ENCODE measurements at places on chromosomes 13 and 19. TPM values are rescaled to one million over a fixed set of nuclear protein-coding genes. Genes with fewer than 3 reads are reported as not detected.
A peak's percentile ranks its signal among the peaks of the same experiment; 100 is the strongest.

DNA sequence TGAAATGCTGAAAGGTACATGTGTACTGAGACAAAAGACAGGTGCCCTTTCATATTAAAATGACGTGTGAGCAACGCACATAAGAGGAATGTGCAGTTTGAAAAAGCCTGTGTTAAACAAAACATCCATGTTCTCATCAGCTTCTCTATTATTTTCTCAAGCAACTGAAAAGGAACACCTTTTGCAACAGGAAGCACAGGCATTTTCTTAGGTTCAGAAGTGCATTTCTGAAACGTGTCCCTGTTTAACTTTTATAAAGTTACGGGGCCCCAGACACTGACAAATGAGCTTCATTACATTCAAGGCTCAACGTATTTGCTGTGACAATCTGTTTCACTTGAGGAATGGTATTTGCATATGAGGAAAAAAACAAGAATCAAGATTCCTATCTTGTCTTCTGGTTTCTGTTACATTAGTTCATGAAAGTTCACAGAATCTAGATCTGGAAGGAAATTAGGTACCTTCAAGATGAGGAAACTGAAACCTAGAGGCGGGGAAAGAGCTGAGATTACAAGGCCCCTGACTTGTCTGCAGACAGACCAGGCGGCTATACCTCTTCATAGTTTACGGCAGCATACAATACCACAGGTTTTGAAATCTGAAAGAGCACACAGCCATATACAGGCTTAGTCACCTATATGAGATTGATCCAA, 431.7 kb downstream of the KLF12 start:
- DNase-seq = peak; percentile 41

DNA sequence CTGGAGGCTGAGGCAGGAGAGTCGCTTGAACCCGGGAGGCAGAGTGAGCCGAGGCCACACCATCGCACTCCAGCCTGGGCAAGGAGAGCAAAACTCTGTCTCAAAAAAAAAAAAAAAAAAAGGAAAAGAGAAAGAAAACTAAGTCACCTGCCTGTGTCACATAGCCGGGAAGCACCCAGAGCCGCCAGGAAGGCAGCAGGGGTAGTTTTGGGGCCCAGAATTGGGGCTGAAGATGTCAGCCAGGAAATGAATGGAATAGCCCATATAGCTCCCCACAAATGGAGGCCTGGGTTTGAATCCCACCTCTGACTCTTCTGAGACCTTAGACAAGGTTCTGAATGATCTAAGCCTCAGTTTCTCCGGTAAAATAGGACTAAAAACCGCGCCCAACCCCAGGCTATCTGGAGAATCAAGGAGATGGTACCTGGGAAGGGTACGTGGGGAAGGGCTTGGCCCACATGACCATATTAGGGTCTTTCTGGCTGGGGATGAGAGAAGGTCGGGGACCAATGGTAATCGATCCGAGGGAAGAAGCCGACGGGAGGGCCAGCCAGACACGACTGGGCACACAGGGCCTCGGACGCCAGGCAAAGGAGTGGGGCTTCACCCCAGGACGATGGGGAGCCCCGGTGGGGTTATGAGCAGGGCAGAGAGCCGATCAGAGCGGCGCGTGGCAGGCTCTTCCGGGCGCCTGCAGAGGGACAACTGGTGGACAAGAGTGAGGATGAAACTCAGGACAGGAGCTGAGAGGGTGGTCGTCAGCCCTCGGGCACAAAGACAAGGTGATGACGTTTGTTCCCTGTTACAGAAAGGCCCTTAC, 14.4 kb downstream of the CCDC124 start:
- DNase-seq = no peak

DLL3 gene
- total RNA-seq = 1.6 TPM

DNA sequence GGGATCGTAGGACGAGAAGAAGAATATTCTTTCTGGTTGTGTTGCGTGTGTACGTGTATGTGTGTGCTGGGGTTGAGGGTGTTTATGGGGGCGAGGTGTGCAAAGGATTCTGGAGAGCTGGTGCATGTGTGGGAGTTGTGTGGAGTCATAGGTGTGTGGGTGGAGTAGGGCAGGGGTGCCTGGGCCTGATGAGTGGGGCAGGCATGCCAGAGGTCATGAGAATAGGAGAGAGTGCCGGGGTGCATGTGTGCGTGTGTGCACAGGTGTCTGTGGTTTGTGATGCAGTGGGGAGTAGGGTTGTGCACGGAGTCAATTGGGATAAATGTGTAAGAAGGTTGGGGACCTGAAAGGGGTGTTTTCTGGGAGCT, 649 bp downstream of the TMEM91 start:
- DNase-seq = no peak

TUBB4A gene
- total RNA-seq = 7.9 TPM

GRCh38 chr13:67273001-67273400, 42.9 kb upstream of the PCDH9 start:
- no peak for DNase-seq

APOE gene
- 0.94 TPM for total RNA-seq

DNA sequence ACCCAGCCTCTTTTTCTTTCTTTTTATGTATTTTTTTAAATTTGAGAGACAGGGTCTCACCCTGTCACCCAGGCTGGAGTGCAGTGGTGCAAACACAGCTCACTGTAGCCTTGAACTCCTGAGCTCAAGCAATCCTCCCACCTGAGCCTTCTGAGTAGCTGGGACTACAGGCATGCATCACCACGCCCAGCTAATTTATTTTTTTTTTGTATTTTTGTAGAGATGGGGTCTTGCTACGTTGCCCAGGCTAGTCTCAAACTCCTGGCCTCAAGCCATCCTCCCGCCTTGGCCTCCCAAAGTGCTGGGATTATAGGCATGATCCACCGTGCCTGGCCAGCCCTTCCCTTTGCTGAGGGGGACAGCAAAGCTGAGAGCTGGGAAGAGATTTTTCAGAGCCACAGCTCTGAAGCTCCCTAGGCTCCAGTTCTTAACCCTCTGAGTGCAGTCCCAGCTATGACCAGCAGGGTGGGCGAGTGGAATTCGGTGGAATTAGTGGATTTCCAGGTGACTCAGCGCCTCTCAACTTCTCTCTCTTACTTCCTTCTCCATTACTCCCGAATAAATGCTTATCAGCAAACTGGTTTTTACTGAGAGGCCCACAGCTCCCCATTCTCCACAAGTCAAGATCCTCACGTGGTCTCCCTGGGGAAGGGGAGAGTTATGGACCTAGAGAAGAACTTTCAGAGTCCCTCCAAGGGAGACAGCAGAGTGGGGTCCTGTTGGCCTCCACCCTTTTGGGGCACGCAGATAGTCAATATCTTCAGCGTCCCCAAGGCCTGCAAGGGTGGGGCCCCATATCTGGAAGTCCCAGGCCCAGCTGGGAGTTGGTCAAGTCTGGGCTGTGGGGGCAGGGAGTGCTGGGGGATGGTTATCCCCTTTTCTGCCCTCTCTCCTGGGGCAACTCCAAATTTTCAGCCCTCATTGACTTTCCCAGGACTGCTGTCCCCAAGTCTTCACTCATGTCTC, 1.2 kb downstream of the BLVRB start:
- peak; percentile 53 for DNase-seq

GRCh38 chr13:50227361-50227760, 212.1 kb downstream of the KCNRG start:
- DNase-seq = no peak

VSTM2B gene
- not detected for total RNA-seq

ZNF433 gene
- total RNA-seq = 0.55 TPM

DNA sequence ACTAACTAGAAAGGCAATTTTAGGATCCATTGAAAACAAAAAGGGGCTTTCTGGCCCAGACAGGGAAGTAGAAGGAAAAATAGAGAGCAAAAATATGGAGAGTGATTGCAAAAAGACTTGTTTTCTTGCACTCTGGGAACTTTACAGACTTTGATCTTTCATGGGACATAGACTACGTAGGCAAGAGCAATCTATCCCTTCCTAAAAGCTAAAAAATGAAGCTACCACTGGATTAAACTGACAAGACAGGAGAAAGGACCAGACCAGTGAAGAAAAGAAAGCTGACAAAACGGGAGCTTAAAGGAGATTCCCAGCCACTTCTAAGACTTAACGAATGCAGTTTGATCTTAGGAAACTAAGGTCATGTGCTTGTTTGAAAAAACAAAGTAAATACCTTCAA, 524.5 kb downstream of the KLF5 start:
- DNase-seq = no peak

KL gene
- 0.14 TPM for total RNA-seq

- no peak for DNase-seq
Observed at GRCh38 chr19:7188698-7189629, 105.2 kb downstream of the INSR start.

DNA sequence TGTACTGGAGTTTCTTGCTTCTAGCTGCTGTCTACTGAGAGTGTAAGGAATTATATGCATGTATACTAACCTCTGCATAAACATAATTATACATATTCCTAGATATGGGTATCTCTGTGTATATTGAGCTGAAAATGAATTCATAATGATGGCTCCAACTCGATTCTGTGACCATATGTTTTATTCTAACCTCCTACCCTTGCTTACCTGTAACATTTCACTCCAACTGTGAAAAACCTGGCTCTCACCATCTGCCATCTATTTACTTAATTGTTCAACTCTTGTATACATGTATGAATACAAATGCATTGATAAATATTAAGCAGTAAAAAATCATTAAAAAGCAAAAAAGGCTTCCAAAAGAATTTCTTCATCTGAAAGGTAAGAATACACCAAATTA, 1729.5 kb upstream of the SPRY2 start:
- DNase-seq = no peak

CKM gene
- not detected for total RNA-seq

EDDM13 gene
- total RNA-seq = 2.2 TPM

DNA sequence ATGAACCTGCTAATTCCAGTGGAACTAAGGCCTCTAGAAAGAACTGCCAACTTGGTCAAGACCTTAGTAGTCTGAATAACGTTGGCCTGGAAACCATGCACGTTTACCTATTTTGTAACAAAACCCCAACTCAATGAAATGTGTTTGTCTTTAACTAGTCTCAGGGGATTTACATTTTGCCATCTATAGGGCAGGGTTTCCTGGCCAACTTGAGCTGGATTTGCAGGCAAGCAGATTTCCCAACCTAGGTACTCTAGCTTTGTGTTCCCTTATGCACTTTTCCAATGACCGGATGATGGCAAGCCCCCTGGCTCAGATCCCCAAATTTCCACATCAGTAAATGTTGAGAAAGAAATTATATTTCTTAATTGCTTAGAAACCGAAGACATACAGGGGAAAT, 114.5 kb downstream of the IRS2 start:
- no peak for DNase-seq

DNA sequence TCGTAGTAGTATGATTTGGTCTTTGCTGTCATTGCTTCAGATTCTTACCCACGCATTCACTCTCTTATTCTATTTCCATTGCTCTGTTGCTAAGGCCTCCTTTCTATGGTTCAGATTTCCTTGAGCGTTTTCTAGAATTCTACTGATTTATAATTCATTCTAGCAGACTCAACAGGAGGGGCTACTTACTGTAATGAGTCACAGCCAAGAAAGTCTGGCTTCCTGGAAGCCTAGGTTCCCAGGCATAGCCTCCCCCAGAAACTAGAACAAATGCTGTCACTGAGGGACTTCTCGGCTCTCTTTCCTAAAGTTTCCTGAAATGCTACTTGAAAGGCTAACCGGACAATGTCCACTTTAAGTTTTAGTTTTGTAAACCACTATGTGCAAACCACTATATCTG, 47.7 kb upstream of the SPATA13 start:
- no peak for DNase-seq
